ENCODE measurements at places on chromosomes 2 and 18.

DNA sequence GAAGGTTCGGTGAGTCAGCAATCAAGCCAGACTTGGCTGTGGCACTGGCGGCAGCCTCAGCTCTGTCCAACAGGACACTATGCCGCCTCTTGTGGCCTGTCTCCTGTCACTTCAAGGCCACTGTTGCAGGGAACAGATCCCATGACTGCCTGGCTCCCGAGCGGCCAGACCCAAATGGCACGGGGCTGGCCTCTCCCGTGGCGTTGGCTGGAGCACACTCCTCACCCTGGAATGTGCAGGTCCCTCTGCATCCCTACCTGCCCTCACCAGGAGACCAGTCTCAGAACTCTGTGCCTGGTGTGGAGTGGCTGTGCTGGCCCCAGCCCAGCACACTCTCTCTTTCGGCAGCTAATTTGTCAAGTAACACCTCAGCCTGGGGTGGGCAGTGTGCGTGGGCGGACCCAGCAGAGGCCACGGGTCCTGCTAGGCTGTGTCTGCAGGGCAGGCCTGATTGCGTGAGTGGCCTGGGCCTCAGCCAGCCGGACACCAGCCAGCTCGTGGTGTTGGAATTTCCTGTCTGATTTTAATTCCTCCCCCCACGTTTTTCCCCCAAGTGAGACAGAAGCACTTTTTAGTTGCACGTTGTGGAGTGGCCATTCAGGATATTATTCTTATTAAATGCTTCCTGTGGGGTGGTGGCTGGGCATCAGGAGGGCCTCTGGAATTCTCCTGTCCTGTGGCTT is 179.3 kb downstream of the GLI2 start:
- DNase-seq, result no peak

GRCh38 chr2:9709539-9710285 is 78.9 kb upstream of the YWHAQ start:
- no peak for DNase-seq

DNA sequence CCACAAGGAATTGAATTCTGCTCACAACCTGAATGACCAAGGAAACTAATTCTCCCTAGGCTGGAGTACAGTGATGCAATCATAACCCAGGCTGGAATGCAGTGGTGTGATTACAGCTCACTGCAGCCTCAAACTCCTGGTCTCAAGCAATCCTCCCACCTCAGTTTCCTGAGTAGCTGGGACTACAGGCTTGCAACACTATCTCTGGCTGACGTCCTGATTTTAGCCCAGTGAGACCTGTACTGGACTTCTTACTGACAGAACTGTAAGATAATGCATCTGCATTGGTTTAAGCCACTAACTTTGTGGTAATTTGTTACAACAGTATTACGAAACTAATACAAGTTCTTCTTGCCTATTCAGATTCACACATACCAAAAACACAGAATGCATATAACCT is 9.5 kb upstream of the KDSR start:
- DNase-seq, result no peak

DNA sequence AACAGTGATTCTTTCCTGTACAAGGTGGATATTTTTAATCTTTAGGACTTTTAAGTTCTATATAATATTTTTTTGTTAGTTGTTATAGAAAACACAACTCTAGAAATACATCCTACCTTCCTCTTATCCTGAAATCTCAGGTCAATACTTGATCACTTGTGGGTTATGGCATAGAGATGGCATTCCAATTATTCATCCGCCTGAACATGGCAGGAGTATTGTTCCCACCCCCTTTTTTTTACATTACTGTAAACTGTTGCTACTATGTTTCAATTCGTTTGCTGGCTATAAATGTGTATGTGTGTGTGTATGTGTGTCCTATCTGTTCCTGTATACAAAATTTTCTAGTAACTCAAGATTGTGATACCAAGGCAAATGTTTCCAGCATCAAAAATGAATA is 43.3 kb upstream of the FN1 start:
- no peak for DNase-seq

DNA sequence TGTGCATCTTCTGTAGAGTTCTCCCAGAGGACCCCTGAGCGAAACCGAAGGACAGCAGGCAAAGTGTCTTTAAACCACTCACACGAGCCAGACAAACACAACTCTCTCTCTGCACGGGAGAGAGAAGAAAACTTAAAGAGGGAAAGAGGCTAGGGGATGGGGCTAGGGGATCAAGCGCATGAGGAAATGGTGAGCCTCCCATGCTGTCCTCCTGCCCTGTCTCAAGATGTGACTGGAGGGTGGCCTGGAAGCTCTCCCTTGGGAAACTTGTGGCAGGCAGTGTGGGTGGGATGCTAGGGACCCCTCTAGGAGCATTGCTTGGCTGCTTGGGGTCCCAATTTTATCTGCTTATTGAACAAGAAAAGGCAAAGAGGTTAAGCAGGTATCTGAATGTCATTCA is 44.5 kb downstream of the CYP26B1 start:
- DNase-seq, result no peak

- no peak for DNase-seq
Observed at GRCh38 chr2:207716056-207716455, 4.6 kb downstream of the CCNYL1 start.

All from activated T-cell treated with anti-CD3 and anti-CD28 coated beads, Interleukin-2, amount 50 U/mL, for 1 hour (primary cell).